CD4-positive, alpha-beta T cell (primary cell): ENCODE measurements at places on chromosomes 12 and 14. TPM values are rescaled to one million over a fixed set of nuclear protein-coding genes. Genes with fewer than 3 reads are reported as not detected.

HIF1A gene
- total RNA-seq = 369 TPM

RD3L gene
- not detected for total RNA-seq

- no peaks in the 10 kb centered on the region for H3K27me3 ChIP-seq
- no peak overlapping the region for H3K27ac ChIP-seq
- no peak for DNase-seq
- peaks cover 10% of the 10 kb centered on the region for H3K36me3 ChIP-seq
- no peak overlapping the region for H3K4me3 ChIP-seq
These were observed 33.7 kb upstream of the TEAD4 start for GRCh38 chr12:2925322-2925995.

DNA sequence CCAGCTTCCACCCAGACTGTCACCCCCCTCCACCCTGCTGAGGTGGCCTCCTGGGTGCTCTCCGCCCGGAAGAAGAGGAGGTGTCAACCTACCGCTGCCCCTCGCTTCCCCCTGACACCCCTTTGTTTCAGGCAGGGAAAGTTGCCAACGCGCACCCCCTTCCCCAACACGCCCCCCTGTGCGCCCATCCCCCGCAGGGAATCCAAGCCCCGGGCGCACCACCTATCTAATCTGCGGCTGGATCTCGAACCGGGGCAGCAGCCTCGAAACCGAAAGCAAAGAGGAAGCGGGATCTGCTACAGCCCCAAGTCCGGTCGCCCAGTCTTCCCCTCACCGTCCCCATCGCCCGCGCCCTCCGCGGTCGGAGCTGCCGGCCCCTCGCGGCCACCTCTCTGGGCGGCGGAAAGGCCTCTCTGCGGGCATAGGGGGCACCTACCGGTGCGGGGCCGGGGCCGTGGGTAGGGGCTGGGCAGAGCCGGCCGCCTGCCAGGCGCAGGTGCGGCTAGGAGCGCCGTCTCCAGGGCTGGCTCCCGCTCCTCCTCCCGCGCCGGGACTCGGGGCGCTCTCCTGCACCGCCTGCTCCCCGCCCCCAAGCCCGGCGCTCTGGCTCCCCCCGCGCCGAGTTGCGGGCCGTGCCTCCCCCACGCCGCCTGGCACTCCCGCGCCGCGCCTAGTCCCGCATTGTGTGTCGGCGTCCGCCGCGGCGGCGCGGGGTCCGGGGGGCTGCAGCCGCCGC, 18.3 kb upstream of the PLEKHH1 start:
- H3K27ac ChIP-seq = peak overlapping the region; percentile 73
- H3K27me3 ChIP-seq = no peaks in the 10 kb centered on the region
- H3K4me1 ChIP-seq = peaks cover 28% of the 10 kb centered on the region
- DNase-seq = peak; percentile 15

- no peaks in the 10 kb centered on the region for H3K36me3 ChIP-seq
- peaks cover 11% of the 10 kb centered on the region for H3K4me1 ChIP-seq
- H3K27ac ChIP-seq = no peak overlapping the region
- DNase-seq = no peak
- H3K4me3 ChIP-seq = no peak overlapping the region
- H3K27me3 ChIP-seq = no peaks in the 10 kb centered on the region
These were observed 54.5 kb upstream of the HECTD1 start for GRCh38 chr14:31261859-31262731.

DNA sequence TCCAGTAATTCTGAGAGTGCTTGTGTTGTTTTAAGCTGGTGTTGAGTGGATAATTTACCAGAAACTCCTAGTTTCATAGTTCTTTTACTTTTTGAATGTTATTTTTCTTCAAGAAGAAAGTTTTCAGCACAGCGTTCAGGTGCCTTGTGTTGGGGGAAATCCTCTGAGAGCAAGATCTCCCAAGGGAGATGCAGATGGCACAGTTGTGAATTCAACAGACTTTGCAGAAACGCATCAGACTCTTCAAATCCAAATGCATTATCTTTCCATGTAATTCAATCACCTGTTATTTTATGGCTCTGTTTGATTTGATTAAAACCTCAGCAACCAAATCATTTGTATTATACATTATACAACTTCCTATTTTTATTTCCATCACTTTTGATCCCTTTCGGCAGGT, 439.9 kb downstream of the EGLN3 start:
- H3K4me1 ChIP-seq = no peaks in the 10 kb centered on the region
- no peaks in the 10 kb centered on the region for H3K27me3 ChIP-seq
- no peak overlapping the region for H3K4me3 ChIP-seq
